ENCODE measurements at places on chromosomes 6 and 20. TPM values are rescaled to one million over a fixed set of nuclear protein-coding genes. Genes with fewer than 3 reads are reported as not detected.

GRCh38 chr6:101404775-101405174 lies 11.3 kb downstream of the GRIK2 start:
- no peak for DNase-seq

DNA sequence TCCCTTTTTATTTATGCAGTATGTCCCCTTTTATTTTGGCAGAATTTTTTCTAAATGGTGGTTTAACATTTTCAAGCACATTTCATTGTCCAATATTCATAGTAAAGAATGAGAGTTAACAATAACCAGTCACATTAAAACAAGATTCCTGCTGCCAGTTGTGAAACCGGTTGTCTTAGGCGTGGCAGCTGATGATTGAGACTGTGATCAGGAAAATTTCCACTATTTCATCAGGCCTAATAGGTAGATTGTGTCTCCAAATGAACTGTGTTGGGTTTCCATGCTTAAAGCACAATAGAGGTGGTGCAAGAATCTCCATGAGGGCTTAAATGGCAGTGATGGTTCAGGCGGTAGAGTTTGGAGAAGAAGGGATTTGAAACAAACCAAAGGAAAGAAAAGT lies 15.3 kb downstream of the PRDM1 start:
- DNase-seq = no peak

DNA sequence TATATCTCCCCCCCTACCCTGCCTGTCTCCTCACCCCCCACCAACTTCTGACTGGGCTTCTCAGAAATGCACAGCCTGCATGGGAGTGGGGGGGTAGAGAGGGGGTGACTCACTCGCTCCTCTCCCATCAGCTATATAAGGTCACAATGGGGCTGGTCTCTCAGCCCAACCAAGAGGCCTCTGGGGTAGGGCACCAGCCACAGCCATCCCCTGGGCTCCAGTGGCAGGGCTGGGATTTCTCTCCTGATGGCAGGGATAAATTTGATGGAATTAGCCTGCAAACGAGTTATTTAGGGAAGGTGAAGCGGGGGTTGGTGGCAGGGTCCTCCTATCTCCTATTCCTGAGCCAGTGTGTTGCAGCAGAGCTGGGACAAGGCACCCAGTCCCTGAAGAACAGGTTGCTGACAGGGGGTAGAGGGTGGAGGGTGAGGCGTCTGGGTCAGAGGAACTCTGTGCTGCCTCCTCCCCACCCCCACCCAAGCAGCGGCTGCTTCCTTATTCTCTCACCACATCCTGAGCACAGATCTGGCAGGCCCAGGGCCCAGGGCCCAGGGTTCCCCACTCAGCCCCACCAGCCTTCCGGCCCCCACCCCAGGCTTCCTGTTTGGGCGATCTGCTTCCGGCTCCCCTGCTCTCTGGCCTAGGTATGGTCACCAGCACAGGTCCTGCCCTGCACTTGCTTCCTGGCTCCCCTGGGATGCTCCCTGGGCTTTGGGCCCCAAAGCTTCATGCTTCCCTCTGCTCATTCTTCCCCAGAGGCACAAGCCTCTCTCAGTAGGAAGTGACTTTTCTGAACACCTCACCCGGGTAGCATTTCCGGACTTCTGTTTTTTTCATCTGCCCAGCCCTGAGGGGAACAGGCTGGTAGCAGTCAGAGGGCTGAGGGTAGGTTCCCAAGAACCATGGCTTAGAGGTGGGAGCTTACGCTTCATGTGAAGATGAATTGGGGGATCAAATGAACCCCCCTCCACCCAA lies 4.0 kb downstream of the PPP1R18 start:
- DNase-seq = peak; percentile 97

Gene KCNK15
- not detected for total RNA-seq

- peak; percentile 28 for DNase-seq
Measured at GRCh38 chr20:53599378-53599777, 5.7 kb upstream of the ZNF217 start.

DNA sequence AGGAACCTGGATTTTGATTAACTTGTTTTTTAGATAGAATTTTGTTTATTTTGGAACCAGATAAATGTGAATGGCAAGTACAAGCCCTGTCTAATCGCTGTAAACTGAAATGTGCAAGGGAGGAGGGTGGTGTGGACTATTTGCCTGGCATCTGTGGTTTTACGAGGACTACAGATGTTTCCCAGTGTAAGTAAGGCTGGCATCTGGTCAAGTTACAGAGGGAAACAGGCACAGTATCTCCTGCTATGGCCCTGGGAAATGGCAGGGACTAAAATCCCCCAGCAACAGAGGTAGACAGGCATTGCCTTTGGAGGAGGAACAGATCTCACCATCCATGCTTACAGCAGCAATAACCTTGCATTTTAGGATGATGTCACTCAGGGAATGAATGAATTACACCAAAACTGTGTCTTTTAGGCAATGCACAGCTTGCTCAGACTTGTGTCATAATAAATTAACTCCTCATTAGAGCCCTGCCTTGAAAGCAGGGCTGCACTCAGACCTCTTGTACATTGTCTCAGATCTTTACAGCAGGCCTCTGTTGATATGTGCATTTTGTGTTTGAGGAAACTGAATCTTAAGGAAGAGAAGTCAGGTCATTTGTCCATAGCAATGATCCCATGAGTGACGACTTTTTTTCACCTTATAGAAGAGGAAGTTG lies 96.2 kb downstream of the TCP11 start:
- no peak for DNase-seq

Gene PROKR2
- total RNA-seq = not detected

DNA sequence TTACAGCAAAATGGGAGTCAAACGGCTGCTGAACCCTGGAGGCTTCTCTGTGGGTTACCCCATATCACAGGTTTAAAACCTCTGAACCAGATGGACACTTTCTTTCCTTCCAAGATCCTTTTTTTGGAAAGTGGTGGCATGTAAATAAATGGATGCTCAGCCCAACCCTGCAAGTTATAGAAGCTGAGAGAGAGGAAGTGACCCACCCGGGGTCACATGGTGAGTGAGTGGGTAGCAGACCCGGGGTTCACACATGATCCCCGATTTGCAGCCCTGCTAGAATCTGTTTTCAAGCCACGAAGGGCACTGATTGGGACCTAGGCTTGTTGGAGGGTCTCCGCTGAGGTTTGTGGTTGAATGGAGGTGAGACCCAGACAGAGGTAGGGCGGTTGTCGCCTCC lies 32.0 kb downstream of the SIRPA start:
- DNase-seq = no peak

DNA sequence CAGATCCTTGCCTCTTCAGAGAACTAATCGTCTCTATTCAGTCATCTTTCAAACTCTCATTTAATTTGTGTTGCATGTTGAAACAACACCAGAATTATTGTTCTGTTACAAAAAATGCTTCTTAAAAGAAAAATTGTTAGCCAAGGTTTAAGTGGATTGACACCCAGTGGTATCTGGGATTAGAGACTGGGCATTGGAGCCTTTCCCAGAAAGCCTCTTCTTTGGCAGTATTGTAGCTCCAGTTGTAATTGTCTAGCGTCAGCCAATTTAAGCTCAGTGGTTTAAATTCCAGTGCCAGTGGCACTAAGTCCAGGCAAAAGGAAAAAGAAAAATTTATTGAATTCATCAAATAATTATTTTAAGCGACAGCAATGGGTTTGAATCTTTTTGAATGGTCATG lies 801 bp downstream of the CCDC28A start:
- DNase-seq = no peak

DNA sequence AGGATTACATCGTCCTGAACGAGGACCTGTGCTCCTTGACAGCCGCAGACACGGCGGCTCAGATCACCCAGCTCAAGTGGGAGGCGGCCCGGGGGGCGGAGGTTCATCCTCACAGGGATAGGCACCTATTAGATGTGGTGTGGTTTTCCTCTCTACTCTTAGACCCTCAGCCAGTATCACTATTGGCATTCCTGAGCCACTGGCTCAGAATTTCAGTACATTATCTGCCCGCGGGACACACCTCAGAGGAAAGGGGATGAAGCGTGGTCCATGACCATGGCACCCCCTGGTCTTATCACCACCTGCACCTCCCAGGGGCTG lies 34.6 kb upstream of the HLA-G start:
- DNase-seq = no peak

Gene GPSM3
- 171 TPM for total RNA-seq

Gene SLC2A10
- total RNA-seq = not detected

Gene BMP7
- not detected for total RNA-seq

Gene LHFPL5
- not detected for total RNA-seq

- DNase-seq = no peak
Measured at GRCh38 chr20:62760856-62761758, 35.2 kb upstream of the MRGBP start.

Gene RIPOR2
- total RNA-seq = 53.4 TPM

- no peak for DNase-seq
Measured at GRCh38 chr20:2515203-2515602, 6.5 kb upstream of the ZNF343 start.

DNA sequence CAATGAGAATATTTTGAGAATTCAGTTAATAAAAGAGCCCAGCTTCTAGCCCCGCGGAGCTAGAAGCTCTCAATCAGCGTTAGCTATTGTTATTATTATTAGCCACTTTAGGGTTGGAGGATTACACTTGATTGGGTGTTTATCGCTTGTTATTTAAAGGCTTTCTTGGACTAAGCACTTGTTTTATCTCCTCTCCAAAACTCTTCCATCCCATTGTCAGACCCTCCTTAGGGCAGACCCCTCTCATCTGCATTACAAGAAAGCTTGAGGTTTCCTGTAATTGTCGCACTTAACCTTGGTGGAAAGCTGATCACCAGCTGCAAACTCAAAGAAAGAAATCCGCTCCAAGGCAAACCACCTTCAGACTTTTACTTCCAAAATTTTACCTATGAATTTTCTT lies 4.8 kb downstream of the DPPA5 start:
- DNase-seq = no peak

GRCh38 chr20:15071085-15071808 lies 733.8 kb upstream of the FLRT3 start:
- no peak for DNase-seq

Gene TIAM2
- 6.9 TPM for total RNA-seq

Gene TREML2
- 1.9 TPM for total RNA-seq

GRCh38 chr20:35720165-35721123 lies 21.2 kb downstream of the ROMO1 start:
- DNase-seq = no peak

DNA sequence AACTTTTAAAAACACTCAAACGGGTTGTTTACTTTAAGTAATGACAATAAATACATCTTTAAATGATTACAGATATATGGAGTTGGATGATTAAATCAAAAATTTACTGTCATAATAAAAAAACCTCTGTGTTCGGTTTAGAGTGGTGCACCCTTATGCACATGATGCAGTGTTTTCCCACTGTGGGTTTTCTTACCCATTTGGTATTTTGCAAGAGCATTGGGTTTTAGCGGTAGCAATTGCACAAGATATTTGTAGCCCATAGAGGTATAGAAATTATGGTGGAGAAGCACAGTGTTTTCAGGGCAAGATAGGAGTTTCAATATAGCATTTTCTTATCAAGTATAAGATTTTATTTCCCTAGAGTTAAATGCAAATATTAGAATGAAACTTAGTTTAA lies 410.8 kb upstream of the PLCB4 start:
- DNase-seq = no peak

DNA sequence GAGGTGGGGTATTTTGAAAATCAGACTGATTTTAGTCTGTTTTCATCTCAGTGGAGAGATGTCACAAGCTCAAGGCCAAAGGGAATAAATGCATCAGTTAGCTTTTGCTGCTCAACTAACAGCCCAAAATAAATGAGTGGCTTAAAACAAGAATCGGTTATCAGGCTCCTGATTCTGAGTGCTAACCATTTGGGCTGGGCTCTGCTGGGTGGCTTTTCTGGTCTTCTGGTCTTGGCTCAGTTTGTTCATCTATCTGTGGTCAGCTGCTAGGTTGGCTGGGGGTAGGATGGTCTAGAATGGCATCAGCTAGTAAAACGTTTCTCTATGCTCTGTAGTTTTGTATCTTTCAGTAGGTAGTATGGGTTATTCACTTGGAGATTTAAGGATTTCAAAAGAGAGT lies 357.5 kb upstream of the JAG1 start:
- DNase-seq = no peak
